ENCODE measurements at places on chromosomes 5 and 9.

DNA sequence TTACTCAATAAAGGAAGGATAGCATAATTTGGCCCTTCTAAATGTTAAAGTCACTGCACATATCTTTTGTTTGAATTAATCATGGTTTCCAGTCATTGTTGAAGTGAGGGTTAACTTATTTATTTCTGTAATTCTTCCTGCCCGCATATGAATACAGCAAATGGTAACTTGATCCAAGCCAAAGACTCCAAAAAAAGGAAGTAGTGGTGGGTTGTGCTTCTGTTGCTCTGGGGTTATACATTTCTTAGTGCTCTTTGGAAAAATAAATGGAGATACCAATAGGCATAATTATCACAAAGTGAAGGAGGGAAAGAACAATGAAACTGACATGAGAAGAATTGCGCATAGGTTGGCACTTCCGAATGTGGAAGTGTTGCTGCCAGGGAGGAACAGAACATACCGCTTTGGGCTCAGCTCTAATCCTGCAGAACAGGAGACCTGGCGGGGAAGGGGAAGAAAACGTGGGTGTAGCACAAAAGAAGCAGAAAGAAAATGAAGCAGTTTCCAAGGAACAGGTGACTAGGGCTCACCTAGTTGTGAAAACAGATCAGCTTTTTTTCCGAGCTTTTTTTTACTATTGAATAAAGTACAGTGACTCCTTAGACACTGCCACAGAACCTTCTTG, 69.7 kb upstream of the TAF11L2 start:
- H3K27me3 ChIP-seq: no peaks in the 10 kb centered on the region
- H3K4me1 ChIP-seq: no peaks in the 10 kb centered on the region
- no peak for DNase-seq
- H3K27ac ChIP-seq: no peak overlapping the region
- H3K36me3 ChIP-seq: no peaks in the 10 kb centered on the region

DNA sequence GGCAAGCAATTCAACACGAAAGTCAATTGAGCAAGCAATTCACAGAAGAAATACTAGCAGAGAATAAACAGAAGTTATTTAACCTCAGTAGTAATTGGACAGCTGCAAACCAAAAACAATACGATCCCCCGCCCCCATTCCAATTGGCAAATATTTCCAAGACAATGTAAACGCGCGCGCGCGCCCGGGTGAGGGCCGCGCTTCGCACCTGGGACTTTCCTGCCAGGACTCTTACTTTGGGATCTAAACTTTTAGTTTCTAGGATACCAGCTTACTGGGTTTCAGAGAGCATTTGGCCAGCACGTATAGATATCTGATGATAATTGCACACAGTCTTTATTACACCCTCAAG, 8.6 kb downstream of the RUFY1 start:
- H3K4me1 ChIP-seq: peaks cover 15% of the 10 kb centered on the region
- peak; percentile 30 for DNase-seq
- H3K36me3 ChIP-seq: peaks cover 15% of the 10 kb centered on the region

GRCh38 chr5:169697976-169698375, 60.9 kb downstream of the DOCK2 start:
- no peak overlapping the region for H3K4me3 ChIP-seq
- no peak for DNase-seq
- no peaks in the 10 kb centered on the region for H3K4me1 ChIP-seq

GRCh38 chr5:57887851-57888621, 405.4 kb upstream of the ACTBL2 start:
- DNase-seq: peak; percentile 58
- H3K4me3 ChIP-seq: no peak overlapping the region
- H3K4me1 ChIP-seq: no peaks in the 10 kb centered on the region
- no peaks in the 10 kb centered on the region for H3K27me3 ChIP-seq
- no peak overlapping the region for H3K27ac ChIP-seq

GRCh38 chr9:122307925-122308324, 43.2 kb downstream of the MRRF start:
- no peak overlapping the region for H3K4me3 ChIP-seq
- no peaks in the 10 kb centered on the region for H3K36me3 ChIP-seq
- peak; percentile 16 for DNase-seq
- no peaks in the 10 kb centered on the region for H3K27me3 ChIP-seq
- peak overlapping the region; percentile 41 for H3K27ac ChIP-seq

DNA sequence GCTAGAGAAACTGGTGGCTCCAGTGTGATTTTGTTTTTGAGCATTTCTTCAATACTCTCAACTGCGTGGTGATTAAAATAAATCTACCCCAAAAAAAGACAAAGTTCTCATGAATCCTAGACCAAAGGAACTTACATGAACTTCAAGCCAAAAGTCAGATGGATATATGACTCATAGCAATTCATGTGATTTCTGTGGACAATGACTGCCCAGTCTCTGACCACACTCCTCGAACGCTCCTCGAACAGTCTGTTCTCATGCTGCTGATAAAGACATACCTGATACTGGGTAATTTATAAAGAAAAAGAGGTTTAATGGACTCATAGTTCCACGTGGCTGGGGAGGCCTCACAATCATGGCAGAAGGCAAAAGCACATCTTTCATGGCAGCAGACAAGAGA, 46.4 kb upstream of the CEP78 start:
- H3K4me1 ChIP-seq: peaks cover 20% of the 10 kb centered on the region
- peak overlapping the region; percentile 70 for H3K27ac ChIP-seq
- DNase-seq: peak; percentile 14

DNA sequence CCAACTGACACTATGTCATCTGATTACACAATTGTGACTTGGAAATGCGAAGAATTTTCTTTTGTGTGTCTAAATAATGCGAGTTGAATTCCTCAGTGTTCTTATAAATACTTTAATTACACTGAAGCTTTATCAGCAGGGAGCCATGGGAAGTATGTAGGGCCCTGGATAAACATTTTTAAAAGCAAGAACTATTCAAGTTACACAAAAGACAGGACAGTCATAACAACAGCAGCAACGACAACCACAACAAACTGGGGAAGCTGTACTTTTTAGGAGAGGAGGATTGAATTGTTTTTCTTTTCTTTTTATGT, 250.3 kb upstream of the ZNF608 start:
- H3K4me1 ChIP-seq: peaks cover 7% of the 10 kb centered on the region
- no peak overlapping the region for H3K27ac ChIP-seq
- H3K4me3 ChIP-seq: no peak overlapping the region
- H3K36me3 ChIP-seq: no peaks in the 10 kb centered on the region
- H3K27me3 ChIP-seq: no peaks in the 10 kb centered on the region

GRCh38 chr9:116501871-116502270, 185.2 kb upstream of the TRIM32 start:
- H3K27ac ChIP-seq: no peak overlapping the region
- no peaks in the 10 kb centered on the region for H3K27me3 ChIP-seq
- H3K4me1 ChIP-seq: no peaks in the 10 kb centered on the region

DNA sequence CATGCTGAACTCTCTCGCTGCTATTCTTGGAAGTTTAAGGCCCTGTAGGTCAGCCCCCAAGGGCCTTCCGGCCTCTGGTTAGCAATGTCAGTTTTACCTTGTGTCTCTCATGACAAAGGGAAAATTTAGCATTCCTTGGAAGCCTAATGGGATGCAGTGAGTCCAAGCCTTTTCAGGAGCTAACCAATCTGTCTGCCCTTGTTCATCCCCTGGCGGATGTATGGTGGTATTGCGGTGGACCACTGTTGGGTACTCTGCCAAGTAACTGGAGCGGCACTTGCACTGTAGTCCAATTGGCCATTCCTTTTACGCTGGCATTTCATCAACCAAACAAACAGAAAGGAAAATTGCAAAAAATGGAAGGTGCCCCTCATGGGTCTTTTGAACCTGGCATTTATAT, 318.4 kb upstream of the NMUR2 start:
- no peak overlapping the region for H3K4me3 ChIP-seq
- H3K36me3 ChIP-seq: no peaks in the 10 kb centered on the region
- H3K27me3 ChIP-seq: no peaks in the 10 kb centered on the region
- no peak overlapping the region for H3K27ac ChIP-seq
- no peak for DNase-seq
- no peaks in the 10 kb centered on the region for H3K4me1 ChIP-seq

- H3K27me3 ChIP-seq: no peaks in the 10 kb centered on the region
- H3K27ac ChIP-seq: peak overlapping the region; percentile 51
- no peak for DNase-seq
- peaks cover 74% of the 10 kb centered on the region for H3K4me1 ChIP-seq
- no peaks in the 10 kb centered on the region for H3K36me3 ChIP-seq
- no peak overlapping the region for H3K4me3 ChIP-seq
Observed at GRCh38 chr5:124655251-124655917, 91.1 kb downstream of the ZNF608 start.

- H3K4me1 ChIP-seq: peaks cover 6% of the 10 kb centered on the region
- peak; percentile 32 for DNase-seq
- H3K27ac ChIP-seq: peak overlapping the region; percentile 37
- no peak overlapping the region for H3K4me3 ChIP-seq
- H3K27me3 ChIP-seq: no peaks in the 10 kb centered on the region
- no peaks in the 10 kb centered on the region for H3K36me3 ChIP-seq
Observed at GRCh38 chr5:118791926-118792734, 196.2 kb downstream of the DTWD2 start.

DNA sequence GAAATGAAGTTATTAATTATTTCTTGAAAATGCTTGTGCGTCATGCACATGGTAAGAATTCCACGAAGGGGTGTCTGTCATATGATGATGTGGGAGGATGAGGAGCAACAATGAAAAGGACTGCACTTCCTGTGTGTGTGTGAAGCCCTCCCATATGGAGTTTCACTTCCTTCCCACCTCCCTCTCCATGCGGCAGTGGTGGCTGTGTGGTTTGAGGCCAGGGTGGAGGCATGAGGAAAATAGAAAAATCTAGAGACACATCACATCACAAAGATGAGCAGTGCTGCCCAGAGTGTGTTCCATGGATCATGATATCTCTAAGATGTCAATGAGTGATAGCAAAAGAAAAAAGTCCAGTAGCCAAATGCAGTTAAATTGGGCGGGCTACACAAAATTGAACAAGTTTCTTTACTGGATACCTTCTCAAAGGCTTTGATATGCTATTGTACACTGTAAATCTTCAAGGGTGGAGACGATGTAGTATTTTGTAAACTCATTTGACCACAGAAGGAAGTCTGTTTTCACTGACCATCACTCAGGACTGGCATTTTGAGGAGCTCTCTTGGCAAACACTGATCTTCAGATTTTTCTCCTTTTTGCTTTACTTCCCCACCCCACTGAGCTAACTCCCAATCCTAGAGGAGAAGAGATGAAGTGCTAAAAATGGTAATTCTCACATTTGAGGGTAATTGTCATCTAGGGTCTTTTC, 55.7 kb upstream of the EQTN start:
- no peaks in the 10 kb centered on the region for H3K36me3 ChIP-seq
- no peak for DNase-seq
- no peaks in the 10 kb centered on the region for H3K27me3 ChIP-seq
- no peaks in the 10 kb centered on the region for H3K4me1 ChIP-seq
- no peak overlapping the region for H3K4me3 ChIP-seq
- H3K27ac ChIP-seq: no peak overlapping the region

DNA sequence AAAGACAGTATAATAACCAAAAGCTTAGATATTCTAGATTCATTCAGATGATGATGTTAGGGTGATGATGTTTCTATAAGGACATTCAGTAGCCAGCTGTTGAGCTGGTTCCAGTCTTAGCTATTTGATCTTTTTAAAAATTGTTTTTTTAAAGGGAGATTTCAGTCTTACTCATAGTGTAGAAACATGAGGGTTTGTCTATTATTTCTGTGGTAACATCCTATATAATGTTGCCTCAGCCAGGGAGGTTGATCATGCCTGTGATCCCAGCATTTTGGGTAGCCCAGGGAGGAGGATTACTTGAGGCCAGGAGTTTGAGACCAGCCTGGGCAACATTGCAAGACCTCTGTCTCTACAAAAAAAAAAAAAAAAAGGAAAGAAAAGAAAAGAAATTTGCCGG, 167.8 kb downstream of the DOCK2 start:
- no peak overlapping the region for H3K4me3 ChIP-seq
- H3K36me3 ChIP-seq: no peaks in the 10 kb centered on the region
- H3K4me1 ChIP-seq: no peaks in the 10 kb centered on the region
- H3K27me3 ChIP-seq: no peaks in the 10 kb centered on the region
- DNase-seq: no peak
- no peak overlapping the region for H3K27ac ChIP-seq

- H3K4me1 ChIP-seq: peaks cover 7% of the 10 kb centered on the region
- no peaks in the 10 kb centered on the region for H3K36me3 ChIP-seq
- H3K4me3 ChIP-seq: no peak overlapping the region
- no peak for DNase-seq
- no peaks in the 10 kb centered on the region for H3K27me3 ChIP-seq
Observed at GRCh38 chr9:4738866-4739586, 2.0 kb downstream of the AK3 start.

DNA sequence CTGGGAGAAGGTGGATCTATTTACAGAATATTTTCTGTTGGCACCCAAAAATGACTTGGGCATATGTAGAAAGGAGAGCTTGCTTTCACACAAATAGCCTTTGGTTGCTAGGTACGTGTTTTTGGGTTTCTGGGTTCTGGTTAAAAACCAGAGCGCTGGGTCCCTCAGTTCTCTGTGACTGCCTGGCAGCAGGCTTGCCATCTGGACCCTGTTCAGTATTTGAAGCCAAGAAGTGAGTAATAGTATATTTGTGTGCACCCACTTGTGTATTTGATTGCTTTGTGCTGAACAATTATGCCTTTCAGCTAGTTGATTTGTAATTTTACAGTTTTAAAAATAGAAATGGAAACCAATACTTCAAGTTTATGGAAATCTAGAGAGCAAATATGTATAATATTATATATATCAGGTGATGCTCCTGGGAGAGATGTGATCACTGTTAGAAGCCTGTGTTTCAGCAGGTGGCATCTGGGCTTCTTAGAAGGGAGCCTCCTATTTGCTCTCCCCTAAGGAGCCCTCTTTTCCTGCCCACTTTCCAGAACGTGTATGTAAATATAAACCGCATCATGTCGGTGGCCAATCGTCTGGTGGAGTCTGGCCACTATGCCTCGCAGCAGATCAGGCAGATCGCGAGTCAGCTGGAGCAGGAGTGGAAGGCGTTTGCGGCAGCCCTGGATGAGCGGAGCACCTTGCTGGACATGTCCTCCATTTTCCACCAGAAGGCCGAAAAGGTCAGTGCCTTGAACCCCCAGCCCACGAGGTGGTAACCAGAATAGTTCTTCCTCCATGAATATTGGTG, 153.6 kb downstream of the TRIO start:
- H3K4me3 ChIP-seq: no peak overlapping the region
- no peaks in the 10 kb centered on the region for H3K4me1 ChIP-seq
- no peak overlapping the region for H3K27ac ChIP-seq

GRCh38 chr9:13568841-13569601, 289.5 kb upstream of the MPDZ start:
- peak; percentile 10 for DNase-seq
- no peaks in the 10 kb centered on the region for H3K4me1 ChIP-seq
- no peaks in the 10 kb centered on the region for H3K36me3 ChIP-seq

All from thyroid gland (tissue), 4 donors.